NCI-H1105 treated with DMSO at 0.1 percent for 48 hours (cell line): ENCODE measurements at places on chromosomes 7 and 10.

DNA sequence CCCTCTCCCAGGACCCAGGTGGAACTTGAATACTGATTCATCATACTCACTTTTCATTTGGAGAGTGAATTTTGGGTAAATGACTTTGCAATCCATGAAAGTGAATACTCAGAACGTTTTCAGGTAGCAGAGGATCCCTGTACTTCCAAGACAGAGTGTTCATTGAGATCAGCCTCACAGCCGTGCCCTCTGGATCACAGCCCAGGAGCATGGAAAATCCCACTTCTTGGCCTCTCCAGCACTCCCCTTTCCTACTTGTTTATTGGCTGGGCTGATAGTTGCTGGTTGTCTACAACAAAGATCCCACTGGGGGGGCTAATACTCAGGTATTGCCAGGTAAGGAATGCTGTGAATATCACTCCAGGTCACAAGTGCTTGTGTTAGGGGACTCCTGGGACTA, 5.9 kb downstream of the GCK start:
- no peak for DNase-seq

DNA sequence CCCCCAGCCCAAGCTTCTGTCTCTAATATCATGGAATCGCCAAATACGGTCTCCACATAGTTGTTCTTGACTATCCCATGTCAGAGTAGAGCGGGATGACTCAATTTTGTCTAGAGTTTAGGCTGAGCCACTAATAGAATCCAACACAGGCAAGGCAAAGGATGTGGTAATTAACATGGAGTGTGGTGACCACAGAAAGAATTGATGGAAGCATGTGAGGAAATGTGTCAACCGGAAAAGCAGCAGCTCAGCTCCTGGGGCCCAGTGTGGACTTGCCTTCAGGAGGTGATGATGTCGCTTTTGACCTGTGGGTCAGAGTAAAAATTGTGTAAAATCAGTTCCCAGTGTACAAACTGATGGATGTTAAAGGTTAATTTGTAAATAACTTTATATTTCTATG, 139.3 kb upstream of the KLF6 start:
- DNase-seq: no peak

DNA sequence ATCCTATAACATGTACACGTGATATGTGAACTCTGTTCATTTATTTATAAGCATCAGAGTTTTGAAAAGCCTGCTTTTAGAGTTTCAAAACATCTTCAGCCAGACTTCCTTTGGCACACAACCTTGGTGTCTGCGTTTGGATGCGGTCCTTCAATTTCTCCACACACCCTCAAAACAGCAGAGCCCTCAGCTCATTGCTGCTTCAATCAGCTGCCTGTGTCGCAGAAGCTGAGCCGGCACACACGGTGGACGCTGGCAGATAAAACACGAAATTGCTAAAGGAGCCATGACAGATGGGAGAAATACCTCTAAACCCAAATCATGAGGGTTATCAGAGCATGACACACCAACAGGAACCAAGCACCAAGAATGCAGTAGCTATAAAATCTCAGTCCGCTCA, 396.4 kb upstream of the AKR1E2 start:
- DNase-seq: no peak

- no peak for DNase-seq
Measured at GRCh38 chr10:4828005-4828404, 2.0 kb downstream of the AKR1E2 start.

DNA sequence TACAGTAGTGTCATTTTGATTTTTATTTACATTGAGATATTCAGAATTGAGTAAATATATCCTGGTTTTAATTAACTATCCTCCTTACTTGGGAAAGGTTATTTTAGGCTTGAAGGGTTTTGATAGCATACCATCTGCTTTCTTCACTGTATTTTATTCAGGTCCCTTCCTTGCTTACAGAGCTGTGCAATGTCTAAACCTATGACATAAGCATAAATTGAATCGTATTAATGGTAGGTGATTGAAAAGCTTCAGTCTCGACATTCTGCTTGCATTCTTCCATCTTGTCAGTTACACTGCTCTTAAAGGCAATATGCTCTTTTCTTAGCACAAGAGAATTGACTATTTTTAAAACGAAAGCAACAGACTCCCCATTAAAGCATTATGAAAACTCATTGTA, 102.5 kb downstream of the ARID5B start:
- DNase-seq: no peak

DNA sequence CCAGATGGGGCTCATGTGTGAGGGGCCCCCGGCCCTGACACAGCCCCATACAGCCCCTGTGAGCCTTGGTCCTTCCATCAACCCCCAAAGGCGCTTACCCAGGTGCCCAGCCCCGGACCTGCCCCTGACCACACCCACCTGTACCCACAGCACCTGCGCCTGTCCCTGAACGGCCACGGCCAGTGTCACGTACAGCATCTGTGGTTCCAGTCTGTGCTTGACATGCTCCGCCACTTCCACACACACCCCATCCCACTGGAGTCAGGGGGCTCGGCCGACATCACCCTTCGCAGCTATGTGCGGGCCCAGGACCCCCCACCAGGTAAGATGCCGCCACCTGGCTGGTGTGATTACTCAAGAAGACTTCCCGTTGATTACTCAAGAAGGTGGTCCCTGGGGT, 33.5 kb downstream of the SH2B2 start:
- DNase-seq: no peak

DNA sequence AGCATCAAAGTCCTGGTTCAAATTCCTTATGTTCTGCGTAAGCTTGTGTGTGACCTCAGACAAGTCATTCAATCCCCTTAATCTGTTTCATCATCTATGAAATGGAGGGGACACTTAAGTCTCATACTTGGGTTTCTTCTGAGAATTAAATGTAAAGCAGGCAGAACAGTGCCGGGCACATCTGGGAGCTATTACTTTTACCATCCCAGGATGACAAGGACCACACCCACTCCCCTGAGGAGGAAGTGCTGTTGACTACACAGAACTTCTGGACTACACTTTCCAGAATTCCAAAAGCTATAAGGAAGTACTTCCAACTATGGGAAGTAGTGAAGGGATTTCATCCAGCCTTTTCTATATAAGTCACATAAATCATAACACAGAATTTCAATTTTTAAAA, 294.9 kb downstream of the IPMK start:
- no peak for DNase-seq

GRCh38 chr7:158498443-158499081, 89.1 kb downstream of the PTPRN2 start:
- DNase-seq: no peak

GRCh38 chr7:80134115-80134535, 506 bp upstream of the GNAI1 start:
- no peak for DNase-seq

- DNase-seq: no peak
Measured at GRCh38 chr7:370775-371118, 80.8 kb downstream of the FOXL3 start.

DNA sequence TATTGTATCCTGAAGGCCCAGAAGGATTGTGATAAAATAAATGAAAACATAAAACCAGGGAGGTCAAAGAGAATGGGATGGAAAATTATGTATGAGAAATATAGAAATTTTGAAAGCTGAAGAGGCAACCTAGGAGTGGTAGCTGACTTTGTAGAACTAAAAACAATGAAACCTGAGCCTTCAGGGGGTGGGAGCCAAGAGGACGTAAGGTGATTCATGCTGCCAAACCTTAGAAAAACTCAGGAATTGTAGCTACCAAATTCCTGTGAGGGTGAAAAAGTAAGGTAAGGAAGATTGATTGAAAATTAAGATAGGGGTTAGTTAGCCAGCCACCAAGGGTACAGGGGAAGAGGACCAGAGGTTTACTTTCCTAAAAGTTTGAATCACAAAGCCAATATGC, 213.2 kb downstream of the KCND2 start:
- DNase-seq: no peak
